ENCODE measurements at places on chromosomes 4 and X.

DNA sequence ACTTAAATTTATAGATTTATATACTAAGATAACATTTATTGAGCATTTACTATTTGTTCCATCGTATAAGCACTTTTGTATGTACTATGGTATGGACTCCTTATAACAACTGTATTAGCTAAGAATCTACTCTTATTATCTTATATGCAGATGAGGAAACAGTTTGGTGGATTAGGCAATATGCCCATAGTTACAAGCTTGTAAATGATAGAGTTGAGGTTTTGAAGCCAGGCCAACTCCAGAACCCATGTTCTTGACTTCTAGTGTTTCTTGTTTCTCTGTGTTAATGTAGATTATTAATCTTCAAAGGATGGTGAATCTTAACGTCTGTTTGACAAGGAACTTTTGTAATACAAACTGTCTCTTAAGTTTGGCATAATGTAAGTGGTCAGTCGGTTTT, 71.3 kb downstream of the STIM2 start:
- no peak for DNase-seq

DNA sequence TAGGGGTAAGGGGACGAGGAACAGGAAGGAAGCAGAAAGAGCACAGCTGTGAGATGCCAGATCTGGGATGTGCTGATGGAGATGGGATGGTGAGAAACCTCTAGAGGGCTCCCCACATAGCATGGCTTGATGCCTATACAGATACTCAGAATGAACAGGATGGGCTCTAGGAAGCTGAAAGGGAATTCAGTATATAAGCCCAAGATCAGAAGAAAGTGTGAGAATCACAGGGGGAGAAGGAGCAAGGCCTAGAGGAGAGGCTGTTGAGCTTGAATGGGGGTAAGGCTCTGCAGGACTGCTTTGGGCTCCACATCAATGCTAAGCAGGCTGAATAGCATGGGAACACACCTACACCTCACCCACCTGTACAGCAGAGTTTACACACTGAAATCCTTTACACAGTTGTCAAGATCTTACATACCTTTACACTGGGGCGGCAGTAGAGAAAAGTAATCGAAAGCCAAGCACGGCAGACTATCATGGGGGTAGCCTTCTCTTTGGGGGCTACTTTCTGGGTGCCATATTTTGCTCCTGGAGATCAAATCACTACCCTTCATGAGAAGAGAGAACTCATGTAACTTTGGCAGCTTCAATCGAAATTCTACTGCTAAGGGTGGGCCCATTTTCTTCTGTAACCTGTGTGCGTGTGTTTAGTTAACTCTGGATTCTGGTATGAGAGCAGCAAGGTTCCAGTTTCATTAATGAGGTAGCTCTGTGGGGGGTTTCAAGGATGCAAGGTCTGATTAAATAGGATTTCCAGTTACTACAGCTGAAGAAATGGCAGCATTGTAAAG, 30.6 kb downstream of the HOPX start:
- no peak for DNase-seq

- no peak for DNase-seq
Observed at GRCh38 chr4:167614866-167615265, 380.6 kb upstream of the SPOCK3 start.

GRCh38 chr4:41264212-41264611, 7.5 kb downstream of the UCHL1 start:
- no peak for DNase-seq

GRCh38 chr4:20639346-20639745, 60.9 kb upstream of the PACRGL start:
- DNase-seq: no peak

GRCh38 chr4:114393295-114394038, 205.1 kb upstream of the UGT8 start:
- DNase-seq: no peak

GRCh38 chr4:76607266-76607799, 172.3 kb downstream of the SHROOM3 start:
- peak; percentile 89 for DNase-seq

DNA sequence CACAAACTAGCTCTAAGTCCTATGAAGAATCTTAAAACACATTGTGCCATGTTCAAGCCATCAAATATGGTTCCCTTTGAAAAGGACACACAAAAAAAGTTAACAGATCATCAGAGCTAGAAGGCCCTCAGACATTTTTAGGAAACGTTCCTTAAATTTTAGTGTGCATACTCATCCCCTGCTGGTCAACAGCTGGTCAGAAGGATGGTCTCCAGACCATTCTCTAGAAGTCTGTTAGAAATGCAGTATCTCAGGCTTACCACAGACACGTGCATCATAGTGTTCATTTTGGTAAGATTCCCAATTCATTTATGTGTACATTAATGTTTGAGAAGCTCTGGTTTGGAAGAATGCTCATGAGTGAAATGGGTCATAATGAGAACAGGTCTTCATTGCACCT, 523.1 kb downstream of the INPP4B start:
- no peak for DNase-seq

- no peak for DNase-seq
Observed at GRCh38 chr4:168257768-168258167, 60.8 kb downstream of the DDX60 start.

DNA sequence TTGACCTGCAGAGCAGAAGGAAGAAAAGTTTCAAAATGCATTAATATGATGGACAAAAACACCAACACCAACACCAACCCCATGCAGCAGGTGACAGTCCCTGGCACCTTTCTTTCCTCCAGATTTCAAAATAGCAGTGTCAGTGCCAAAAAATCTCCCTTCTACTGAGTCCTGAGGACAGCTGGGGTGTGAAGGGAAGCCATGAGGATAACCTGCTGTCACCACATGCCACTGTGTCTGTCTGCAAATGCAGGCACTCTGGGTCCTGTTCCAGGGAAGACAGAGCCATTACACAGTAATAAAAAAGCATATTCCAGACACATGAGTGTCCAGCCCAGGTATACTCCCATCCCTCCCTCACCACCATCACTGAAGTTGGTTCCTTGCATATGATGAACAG, 187.5 kb downstream of the BMP15 start:
- DNase-seq: no peak

DNA sequence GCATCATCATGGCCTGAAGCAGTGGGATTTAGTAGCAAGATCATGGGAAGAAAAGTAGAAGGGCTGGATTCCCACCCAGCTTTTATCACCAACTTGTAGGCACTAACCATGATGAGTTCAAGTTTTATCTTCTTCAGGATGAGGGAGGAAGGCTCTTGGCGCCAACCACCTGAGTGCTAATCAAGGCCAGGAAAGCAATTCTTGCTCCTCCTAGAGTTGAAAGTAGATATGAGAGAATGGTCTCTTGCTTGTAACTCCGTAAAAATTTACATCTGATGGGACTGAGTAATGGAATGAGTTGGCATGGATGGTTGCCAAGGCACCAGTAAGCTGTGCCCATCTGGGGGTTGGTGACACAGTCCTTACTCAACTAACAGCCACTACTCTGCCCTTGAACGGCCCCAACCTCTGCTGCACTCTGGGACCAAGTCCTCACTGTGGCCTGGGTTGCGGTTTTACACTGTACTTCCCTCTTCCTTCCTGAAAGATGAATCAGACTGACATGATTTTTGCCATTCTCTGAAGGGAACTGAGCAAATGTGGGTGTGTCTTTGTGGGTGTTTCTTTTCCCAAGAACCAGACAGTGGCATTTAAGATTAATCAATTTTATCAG, 39.4 kb upstream of the NDP start:
- no peak for DNase-seq

DNA sequence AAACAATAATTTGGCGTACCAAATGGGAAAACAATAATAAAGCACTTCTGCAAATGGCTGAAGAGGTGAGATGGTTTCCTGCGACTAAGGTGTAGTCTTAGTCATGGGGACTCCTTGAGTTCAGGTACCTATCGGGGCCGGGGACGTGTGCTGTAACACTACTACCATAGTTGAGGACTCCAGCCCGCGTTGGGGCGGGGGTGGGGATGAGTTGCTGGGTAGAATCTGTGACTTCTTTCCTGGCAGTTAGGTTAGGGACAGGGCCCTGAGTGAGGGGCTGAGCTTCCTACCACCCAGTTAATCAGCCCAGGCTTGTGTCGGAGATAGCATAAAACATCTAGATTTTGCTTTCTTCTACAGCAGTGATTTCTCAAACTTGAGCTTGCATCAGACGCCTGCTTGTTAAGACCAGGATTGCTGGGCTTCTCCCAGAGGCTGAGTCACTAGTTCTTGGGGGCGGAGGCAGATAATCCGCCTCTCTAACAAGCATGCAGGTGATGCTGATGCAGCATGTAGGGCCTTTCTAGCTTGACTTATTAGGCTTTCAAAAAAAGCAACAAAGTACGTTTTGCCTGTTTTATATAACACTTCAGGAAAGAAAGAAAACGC, 30.2 kb downstream of the RBBP7 start:
- no peak for DNase-seq

DNA sequence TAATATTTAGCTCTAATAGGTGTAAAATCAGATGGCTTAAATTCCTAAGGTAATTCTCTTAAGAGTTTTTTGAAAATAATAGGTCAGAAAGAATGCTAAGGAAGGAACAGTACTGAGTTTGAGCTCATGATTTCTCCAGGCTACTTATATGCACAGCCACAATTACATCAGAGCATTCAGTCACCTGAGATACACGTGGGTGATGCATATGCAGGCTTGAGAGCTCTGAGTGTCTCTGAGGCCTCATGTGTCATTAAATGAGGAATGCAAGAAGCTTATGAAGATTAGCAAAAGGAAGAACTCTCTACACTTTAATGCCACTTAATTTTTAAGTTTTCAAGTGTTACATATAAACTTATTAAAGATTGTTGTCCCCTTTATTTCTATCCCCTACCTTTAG, 124.0 kb upstream of the STIM2 start:
- no peak for DNase-seq

- DNase-seq: peak; percentile 7
Observed at GRCh38 chrX:136063340-136064079, 78.3 kb downstream of the SLC9A6 start.

GRCh38 chrX:86171366-86171765, 23.1 kb downstream of the DACH2 start:
- peak; percentile 40 for DNase-seq

DNA sequence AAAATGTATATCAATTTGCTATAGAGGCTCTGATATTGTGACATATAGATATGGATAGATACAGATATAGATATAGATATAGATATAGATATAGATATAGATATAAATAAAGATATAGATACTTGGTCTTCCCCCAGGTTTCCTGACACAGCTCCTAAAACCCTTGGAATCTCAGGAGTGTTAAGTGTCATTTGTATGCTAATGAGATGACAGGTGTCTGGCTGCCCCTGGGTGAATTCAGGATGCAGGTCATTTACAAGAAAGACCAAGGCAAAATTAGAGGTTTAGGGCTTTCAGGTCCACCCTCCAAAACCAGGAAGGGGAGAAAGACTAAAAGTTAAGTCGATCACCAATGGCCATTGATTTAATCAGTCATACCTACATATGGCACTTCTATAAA, 1034.8 kb downstream of the PDHA2 start:
- DNase-seq: no peak

DNA sequence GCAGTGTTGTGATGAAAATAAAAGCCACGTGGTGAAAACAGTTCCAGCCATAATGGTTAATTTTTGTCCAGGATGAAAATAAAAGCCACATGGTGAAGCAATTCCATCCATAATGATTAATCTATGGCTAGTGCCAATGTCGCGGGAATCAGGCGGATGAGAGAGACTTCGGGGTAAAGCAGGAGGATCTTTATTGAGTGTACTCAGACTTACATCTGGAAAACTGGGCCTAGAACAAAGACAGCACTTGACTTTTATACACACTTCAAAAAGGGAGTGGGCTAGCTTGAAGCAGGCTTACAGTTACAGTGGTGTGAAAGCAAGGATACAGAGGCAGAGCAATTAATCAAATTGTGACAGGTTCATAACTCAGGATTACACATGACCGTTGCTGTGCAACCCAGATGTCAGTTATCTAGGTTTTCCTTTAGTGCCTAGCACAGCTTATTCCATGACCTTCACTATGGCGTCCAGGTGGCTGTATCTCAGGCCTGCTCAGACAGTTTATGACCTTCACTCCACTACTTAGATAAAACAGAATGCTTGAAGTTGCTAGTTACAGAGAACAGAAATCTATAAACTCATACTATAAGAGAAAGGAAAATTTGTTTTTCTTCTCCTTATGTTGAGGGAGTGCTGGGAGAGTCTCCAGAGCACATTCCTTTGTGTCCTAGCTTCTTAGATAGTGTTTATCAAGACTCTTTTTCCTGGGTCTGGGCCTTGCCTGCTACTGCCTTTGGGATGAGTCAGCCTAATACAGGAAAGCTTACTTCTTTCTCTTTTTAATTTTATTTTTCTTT, 5.9 kb upstream of the PLA2G12A start:
- no peak for DNase-seq

All from GM12865 (cell line).